ENCODE measurements at places on chromosomes 13 and 19.

DNA sequence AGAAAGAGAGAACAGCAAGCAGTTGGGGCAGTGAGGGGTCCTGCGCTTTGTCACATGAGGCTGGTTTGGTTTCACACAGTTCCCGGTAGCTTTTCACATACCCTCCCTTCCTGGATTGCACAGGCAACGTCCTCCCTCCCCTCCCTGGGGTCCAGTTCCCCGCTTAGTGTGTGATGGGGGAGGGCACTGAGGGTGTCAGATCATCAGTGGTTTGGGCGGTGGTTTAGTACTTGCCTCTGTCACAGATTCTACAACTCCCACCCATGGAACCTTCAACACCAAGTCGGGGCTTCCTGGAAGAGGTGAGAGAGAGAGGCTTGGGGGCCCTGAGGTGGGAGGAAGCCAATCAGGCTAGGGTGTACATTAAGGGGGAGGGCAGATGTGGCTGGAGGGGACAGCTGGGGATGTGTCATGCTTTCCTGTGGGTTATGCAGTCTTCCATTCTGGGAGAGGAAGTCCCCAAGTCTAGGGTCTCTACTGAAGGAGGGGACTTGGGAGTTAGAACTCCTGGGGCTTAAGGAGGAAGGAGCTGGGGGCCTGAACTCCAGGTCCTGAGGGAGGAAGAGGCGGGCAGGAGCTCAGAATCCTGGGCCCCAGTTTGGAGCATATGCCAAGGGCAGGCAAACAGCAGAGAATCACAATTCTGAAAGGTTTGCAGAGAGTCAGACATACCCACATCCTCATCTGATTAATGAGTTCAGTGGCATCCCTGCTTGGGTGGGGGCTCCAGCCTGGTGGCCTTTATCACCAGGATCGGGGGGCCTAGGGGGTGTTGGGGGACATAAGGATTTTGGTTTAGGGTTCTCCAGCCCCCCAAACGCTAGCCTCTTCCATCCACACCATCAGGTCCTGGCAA lies at the start of gene NKG7:
Gene NKG7 (minus strand): TSS at position 6 of the 856 bp plus-strand sequence. CDS start 119 bp downstream, outside the sequence.
- peak; percentile 36 for DNase-seq

GRCh38 chr13:49472186-49472585 lies 23.6 kb upstream of the PHF11 start:
- no peak for DNase-seq

DNA sequence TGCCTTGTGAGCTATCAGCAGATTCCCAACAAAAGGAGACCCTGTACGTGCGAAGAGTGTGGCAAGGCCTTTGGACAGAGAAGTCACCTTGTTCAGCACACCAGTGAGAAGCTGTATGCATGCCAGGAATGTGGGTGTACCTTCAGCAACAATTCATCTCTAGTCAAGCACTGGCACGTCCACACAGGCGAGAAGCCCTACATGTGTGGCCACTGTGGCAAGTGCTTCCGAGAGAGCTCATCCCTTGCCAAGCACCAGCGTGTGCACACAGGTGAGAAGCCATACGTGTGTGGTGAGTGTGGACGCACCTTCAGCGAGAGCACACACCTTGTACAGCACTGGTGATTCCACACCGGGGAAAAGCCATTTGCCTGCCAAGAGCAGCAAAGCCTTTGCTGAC lies 7.6 kb upstream of the ZSCAN22 start:
- DNase-seq = no peak

GRCh38 chr13:114082849-114083645 lies 49.4 kb downstream of the RASA3 start:
- DNase-seq = no peak

DNA sequence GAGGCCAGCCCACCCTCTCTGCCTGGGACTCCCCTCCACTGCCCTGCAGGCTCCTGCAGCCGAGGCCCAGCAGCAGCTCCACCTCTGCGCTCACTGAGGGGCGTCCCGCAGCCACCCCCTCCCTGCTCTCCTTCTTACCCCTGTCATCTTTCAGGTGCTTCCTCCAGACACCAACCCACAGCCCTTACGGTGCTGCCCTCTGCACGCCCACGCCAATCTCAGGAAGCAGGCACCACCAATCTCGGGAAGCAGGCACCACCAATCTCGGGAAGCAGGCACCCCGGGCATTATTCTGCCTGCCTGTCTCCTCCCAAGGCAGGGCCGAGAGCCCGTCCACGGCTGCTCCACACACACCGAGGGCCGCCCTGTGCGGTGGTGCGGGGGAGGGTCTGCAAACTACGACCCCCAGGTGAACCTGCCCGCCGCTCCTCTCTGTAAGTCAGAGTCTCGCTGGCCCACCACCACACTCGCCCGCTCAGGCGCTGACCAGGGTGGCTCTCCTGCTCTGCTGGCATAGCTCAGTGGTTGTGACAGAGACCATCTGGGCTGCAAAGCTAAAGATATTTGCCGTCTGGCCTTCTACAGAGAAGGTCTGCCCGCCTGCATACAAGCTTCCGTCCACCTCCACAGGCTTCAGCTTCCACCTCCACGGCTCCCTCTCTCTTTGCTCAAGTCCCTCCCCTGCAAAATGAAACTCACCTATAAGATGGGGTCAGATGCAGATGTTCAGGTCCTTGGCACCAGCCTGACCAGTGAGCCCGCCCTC lies 2.9 kb downstream of the LSM7 start:
- DNase-seq = no peak

GRCh38 chr13:104782741-104783140 lies 1716.5 kb upstream of the SLC10A2 start:
- DNase-seq = no peak

- no peak for DNase-seq
These were observed 3.7 kb upstream of the SWSAP1 start for GRCh38 chr19:11370744-11371143.

- DNase-seq = no peak
These were observed 21.0 kb downstream of the UBAC2 start for GRCh38 chr13:99221567-99222239.

- DNase-seq = no peak
These were observed 158.8 kb downstream of the NHLRC3 start for GRCh38 chr13:39196965-39197646.

DNA sequence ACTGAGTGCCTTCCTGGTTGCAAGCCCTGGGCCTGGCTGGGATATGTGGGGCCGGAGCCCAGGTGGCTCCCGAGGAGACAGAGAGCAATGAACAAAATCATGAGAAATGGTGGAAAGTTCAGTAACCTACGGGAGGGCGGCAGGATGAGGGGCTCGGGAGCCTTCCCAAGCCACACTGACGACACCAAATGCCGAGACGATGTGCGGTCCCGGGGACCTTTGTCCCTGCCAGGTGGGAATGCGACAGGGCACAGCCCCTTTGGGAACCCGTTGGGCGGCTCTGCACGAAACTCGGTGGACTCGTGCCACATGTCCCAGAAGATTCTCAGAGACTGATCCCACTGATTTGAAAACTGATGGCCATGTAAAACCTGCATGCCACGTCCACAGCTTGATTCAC lies 11.7 kb upstream of the ZNF14 start:
- DNase-seq = no peak

GRCh38 chr13:76971215-76971614 lies 20.7 kb upstream of the CLN5 start:
- DNase-seq = no peak

DNA sequence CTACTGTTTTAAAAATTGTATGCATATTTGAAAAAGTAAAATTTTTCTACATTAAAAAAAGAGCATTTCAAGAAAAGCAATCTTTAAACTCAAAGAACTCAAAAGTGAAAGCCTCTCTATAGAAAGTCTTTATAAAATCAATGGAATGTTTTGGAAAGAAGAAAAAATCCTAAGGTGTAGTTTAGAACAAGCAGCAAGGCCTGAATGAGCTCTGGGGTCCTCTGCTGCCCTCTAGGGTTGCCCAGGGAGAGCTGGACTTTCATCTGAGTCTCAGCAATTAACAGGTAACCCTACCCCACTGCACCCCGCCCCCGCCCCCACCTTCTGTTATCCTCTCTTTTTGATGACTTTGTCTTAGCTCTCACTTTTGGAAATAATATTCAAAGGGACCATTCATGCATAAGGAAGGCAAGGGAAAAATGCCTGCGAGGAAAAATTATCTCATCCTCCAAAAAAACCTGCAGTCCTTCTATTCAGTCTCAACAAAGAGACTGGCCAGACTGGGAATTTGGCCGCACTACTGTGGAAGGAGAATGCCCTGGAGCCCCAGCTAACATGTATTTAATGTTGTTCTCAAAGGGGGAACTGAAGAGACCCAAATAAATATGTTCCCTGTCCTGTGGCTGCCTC lies 24.1 kb downstream of the SLC25A30 start:
- DNase-seq = no peak

DNA sequence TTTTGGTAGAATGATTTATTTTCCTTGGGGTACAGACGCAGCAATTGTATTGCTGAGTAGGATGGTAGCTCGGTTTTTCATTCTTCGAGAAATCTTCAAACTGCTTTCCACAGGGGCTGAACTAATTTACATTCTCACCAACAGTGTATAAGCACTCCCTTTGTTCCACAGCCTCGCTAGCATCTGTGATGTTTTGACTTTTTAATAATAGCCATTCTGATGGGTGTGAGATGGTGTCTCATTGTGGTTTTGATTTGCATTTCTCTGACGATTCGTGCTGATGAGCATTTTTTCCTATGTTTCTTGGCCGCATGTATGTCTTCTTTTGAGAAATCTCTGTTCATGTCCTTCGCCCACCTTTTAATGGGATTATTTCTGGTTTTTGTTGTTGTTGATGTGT lies 54.8 kb upstream of the UQCRFS1 start:
- no peak for DNase-seq

DNA sequence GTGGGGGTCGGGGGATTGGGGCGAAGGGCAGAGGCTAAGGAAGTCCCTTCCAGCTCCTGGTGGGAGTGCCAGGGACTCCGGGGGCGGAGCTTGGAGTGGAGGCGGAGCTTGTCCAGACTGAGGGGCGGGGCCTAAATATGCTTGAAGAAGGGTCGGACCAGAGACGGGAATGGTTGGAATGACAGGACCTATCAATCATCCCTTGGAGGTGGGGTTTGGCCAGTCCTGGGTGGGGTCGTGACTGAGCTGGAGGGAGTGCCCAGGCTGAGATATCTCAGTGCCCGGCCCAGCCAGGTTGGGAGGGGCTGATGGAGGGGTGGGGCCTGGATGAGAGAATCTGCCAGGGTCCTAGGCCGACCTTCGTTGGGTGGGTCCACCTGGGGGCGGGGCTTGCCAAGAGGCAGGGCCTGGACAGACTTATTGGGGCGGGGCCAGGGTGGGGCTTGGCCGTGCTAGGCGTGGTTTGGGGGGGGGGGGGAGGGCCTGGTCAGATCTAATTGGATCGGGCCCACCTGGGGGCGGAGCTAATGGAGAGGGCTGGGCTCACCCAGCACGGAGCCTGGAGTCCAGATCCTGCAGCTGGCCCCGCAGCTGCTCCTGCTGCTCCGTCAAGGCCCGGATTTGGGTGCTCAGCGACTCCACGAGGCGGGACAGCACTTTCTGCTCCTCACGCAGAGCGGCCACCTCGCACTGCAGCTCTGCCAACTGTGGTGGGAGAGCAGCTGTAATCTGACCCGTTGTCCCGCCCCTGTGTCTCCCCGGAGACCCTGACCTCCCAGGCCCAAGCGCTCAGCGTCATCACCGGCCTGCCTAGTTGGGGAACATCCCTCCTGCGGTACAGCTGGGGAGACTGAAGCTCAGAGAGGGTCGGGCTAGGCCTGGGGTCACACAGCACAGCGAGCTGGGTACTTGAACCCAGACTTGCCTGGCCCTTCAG lies 2.6 kb upstream of the WIZ start:
- DNase-seq = no peak

GRCh38 chr19:54704928-54705327 lies 19.3 kb upstream of the KIR3DL3 start:
- no peak for DNase-seq

DNA sequence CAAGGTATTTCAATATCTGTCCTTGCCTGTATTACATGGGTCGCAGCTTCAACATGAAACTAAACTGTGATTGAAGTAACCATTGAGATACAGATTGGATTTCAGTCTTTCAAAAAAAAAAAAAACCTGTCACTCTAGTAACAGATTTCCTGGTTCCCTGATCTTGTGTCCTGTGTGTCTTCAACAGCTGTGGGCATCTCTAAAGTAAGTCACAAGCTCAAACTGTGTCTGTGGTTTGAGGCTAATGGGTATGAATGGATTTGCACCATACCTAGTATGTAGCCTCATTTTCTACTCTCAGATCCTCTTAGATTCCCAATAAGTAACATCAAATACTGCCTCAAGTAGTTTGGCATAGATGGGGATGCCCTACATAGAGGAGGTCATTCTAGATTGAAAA lies 300.1 kb downstream of the COG6 start:
- no peak for DNase-seq

GRCh38 chr19:8334458-8335342 lies 8.4 kb downstream of the KANK3 start:
- DNase-seq = no peak

- DNase-seq = no peak
These were observed 86.7 kb downstream of the GNG7 start for GRCh38 chr19:2615782-2616181.

GRCh38 chr13:110593430-110594130 lies 21.8 kb upstream of the NAXD start:
- no peak for DNase-seq

DNA sequence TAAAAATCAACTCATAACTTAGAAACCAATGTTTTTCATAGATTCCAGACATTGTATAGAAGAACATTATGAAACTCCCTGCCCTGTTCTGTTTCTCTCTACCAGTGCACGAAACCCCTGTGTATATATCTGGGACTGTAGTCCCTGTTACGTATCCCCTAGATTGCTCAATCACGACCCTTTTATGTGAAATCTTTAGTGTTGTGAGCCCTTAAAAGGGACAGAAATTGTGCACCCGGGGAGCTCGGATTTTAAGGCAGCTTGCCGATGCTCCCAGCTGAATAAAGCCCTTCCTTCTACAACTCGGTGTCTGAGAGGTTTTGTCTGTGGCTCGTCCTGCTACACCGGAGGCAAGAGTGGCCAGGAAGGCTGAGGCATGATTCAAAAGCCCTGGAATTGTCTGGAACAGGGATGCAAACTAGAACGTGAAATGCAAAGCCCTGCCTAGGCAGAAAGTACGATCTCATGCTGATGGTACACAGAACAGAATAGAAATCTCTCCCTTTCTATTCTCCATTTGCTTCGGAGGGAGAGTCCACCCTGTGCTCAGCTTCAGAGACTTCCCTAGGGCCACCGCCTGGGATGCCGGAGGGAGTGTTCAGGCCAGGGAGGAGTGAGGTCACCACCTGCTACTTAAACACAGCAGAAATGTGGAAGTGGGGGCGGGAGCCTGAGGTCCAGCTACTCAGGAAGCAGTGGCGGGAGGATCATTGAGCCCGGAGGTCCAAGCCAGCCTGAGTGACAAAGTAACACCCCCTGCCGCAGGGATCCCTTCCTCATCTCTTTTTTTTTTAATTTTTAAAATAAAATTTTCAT lies 758 bp upstream of the ZNF888 start:
- no peak for DNase-seq

- DNase-seq = no peak
These were observed 253.3 kb downstream of the LIG4 start for GRCh38 chr13:107961849-107962608.

GRCh38 chr13:109465148-109465547 lies 321.2 kb downstream of the IRS2 start:
- DNase-seq = no peak

Measured in stimulated activated CD4-positive, alpha-beta T cell treated with anti-CD3 and anti-CD28 coated beads, TNF-alpha, amount 100 ng/mL, for 1 hour (primary cell).